ENCODE measurements at places on chromosomes 11 and 22.
A peak's percentile ranks its signal among the peaks of the same experiment; 100 is the strongest.

- DNase-seq = no peak
Observed at GRCh38 chr22:43482318-43482625, 70.5 kb downstream of the MPPED1 start.

GRCh38 chr11:118619444-118620197 is 12.2 kb downstream of the PHLDB1 start:
- peak; percentile 93 for DNase-seq

- no peak for DNase-seq
Observed at GRCh38 chr11:126344141-126345080, 11.1 kb upstream of the ST3GAL4 start.

GRCh38 chr11:120134931-120135228 is 3.0 kb downstream of the TRIM29 start:
- DNase-seq = no peak

DNA sequence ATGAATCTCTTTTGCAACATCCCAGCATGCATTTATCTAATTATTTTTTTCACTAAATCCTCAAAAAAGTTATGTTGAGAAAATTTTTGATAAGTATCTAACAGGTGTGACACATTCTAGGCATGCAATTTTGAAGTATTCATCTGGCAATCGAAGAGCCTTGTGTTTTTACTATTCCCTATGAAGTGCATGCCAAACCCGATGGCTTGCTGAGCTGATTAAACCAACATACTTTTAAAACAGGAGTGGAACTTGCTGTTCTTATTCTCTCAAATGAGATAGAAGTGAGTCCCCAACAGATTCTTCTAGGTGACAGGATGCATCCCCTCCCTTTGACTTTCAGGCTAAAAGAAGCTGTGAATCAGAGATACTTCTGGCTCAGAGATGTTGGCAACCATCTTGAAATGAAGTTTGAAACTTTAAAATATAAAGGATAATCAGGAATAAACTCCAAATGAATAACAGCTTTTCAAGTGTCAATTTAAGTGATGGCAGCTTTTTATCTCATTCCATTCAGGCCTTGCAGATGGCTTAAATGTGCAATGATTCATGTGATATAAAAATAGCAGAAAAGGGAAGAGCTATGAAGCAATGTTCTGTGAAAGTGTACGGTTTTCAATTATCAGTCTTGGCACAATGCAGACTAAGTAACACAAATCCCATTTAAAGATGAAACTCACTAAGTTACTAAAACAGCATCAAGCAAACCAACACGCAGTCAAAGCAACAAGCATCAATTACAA is 67.7 kb downstream of the APOL5 start:
- no peak for DNase-seq

GRCh38 chr11:10044618-10045017 is 249.4 kb downstream of the SBF2 start:
- peak; percentile 19 for DNase-seq

GRCh38 chr11:45079943-45080719 is 66.3 kb upstream of the PRDM11 start:
- no peak for DNase-seq

- DNase-seq = peak; percentile 42
Observed at GRCh38 chr11:126841999-126842398, 158.6 kb downstream of the KIRREL3 start.

- no peak for DNase-seq
Observed at GRCh38 chr11:1909524-1909923, 10.0 kb upstream of the TNNT3 start.

- DNase-seq = no peak
Observed at GRCh38 chr22:48241658-48242057, 1479.2 kb downstream of the TBC1D22A start.

- DNase-seq = no peak
Observed at GRCh38 chr11:119414734-119415133, 8.2 kb downstream of the THY1 start.

- DNase-seq = no peak
Observed at GRCh38 chr22:43869799-43870198, 7.5 kb upstream of the SULT4A1 start.

DNA sequence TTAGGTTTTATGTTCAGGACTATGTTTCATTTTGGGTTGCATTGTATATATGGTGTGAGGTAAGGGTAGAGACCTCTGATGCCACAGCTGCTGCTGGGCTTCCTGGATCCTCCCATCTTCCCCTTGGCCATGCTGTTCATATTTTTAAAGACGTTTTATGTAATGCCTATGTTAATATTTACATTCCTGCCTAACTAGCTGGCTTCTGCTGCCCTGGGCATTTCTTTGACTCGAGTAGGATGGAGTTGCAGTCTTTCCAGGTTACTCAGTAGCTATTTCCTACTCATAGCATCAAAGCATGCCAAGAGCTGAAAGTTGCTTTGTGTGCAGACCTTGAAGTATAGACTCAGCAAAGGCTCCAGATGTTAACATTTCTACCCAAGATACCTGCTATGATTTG is 220.5 kb upstream of the CADM1 start:
- DNase-seq = no peak

- peak; percentile 28 for DNase-seq
Observed at GRCh38 chr11:34501949-34502348, 11.6 kb downstream of the ELF5 start.

DNA sequence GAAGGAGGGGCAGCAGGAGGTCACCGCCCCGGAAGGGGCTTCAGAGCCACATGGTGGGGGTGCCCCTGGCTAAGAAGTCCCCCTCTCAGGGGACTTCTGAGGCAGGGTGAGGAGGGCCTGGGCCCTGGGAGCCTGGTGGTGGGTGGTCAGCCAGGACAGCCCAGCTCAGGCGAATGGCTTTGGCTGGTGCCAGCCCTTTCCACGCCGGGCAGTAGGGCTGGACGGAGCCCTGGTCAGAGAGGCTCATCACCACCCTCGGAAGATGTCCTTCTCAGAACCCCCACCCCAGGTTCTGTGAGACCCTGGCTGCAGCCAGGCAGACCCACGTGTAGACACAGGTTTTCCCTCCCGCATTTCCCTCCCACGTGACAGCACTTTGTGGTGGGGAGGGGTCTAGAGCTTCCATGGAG is 35.9 kb downstream of the OSBPL5 start:
- DNase-seq = no peak

GRCh38 chr11:36230779-36231699 is 58.2 kb downstream of the COMMD9 start:
- DNase-seq = no peak

DNA sequence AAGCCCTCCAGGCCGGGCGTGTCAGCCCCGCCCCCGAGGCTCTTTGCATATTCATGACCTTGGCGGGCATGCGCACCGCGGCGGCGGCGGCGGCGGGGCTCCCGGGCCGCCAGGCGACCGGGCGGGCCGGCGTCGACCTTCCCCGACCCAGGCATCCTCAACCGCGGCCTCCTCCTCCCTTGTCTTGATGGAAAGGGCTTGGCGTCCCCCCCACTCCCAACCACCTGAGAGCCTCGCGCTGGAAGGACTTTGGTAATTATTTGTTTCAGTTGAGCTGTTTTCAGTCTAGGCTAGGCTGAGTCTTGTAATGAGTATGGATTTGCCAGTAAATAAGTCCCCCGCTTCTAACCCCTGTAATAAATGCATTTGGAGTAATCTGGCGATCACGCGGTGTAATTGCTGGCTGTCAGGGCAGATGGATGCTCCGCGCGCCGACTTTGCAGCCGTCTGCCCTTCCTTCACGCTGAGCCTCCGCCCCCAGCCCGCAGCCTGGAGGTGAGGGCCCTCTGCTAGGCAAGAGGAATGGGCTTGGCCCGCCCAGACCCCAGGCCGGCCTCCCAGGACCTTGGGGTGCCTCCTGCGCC is 25.2 kb downstream of the FLRT1 start:
- DNase-seq = peak; percentile 11

DNA sequence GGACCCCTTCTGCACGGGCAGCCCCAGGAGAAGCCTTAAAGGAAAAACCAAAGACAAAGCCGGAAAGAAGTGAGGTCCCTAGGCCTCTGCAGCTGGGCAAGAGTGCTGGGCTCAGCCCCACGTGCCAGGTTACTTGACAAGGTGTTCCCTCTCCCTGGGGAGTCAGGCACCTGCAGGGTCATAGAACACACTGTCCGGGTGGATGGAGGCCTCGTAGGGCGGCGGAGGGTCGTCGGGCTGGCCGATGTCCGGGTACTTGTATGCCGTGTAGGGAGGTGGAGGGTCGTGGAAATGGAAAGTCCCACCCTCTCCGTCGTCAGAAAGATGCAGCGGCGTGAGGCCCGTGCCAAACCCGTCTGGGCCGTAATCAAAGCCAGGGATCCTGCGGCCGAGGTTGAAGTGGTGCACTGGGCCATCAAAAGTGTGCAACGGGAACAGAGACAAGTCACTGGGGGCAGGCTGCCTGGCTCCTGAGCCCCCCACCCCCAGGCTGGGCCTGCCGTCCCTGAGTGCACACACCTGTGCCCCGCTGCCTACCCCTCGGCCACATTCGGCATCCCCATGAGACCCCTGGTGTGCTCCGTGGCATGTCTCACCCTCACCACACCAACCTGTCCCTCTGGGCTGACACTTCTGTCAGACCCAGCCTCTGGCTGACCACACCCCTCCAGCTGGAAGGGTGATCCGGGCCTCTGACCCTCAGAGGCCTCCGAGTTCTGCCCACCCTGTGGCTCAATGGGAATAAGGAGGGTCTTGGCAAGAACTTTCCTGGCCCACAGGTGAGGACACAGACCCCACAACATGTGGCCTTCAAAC is 81.1 kb downstream of the DGCR2 start:
- no peak for DNase-seq
